ENCODE measurements at places on chromosomes 7 and 10.

DNA sequence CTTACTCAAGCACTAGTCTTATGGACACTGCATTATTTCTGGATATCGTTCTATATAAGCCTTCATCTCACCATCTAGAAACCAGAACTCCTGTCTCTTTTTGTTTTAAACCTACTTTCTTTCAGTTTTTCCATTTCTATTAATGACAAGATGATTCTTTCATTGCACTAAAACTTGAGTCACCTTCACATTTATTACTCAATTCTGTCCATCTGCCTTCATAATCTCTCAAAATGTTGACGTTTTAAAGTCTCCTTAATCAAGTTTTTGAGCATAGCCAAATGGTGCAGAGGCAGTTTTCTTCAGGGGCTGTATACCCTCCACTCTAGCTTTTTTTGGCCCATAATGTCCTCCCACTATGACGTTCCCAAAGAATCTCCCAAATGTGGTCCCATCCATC, 17.6 kb downstream of the STAM start:
- no peak for DNase-seq

DNA sequence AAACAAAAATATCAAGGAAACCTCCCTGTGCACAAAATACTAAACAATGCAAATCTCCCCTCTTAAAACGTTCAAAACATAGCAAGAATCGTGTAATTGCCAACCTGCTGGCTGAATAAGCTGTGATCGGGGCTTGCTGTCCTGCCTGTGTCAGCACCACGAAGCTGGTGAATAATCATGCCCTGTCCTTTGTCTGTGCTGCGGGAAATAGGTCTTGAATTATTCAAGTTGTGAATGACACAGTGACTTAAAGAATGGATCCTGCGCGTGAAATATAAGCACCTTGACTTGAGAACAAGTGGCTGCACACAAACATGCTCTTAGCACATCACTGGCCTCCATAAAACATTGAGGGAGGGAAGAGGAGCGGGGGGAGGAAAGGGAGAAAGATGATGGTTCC, 130.2 kb downstream of the OAT start:
- DNase-seq: no peak

- DNase-seq: no peak
Measured at GRCh38 chr7:127366680-127367079, 25.8 kb downstream of the ZNF800 start.

- DNase-seq: no peak
Measured at GRCh38 chr7:7567898-7568531, 1.3 kb downstream of the MIOS start.

GRCh38 chr10:52256832-52257691, 57.0 kb upstream of the DKK1 start:
- no peak for DNase-seq

DNA sequence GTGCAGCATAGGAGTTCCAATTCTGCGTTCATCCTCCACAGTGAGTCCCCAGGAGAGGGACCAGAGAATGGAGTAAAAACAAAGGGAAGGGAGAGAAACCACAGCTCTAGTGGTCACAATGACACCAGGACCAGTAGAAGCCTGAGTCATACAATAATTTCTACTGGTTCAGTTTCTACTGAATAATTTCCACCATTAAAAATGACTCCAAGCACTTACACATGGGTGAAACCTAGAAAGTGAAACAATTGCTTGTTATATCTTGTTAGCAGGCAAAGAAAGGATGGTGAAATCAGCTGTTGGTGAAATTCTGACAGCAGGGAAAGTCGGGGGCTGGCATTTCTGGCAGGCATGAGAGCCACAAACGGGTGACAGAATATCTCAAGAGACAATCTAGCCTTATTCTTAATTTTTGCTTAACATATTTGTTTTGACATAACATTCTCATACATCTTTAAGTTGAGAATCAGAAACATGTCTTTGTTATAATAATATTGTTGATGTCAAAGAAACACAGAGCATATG, 1065.8 kb upstream of the C7orf33 start:
- no peak for DNase-seq

- no peak for DNase-seq
Measured at GRCh38 chr10:117945651-117946050, 101.1 kb downstream of the RAB11FIP2 start.

GRCh38 chr7:28768577-28769147, 189.5 kb downstream of the TRIL start:
- DNase-seq: no peak

DNA sequence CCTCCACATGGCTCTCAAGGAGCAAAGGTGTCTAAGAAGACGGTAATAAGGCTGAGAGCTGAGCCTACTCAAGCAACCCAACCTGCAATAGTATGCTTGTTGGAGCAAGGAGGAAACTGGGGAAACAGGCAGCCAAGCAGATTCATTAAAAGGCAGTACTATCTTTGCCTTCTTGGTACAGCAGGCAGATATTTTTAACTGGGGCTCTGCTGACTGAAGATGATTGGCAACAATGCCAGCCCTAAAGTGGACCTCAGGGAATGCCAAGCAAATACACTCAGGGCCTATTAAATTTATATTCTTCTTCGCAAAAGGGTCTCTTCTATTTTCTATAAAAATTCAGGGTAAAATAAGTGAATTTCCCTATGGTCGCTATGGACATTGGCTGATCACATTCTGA, 109.4 kb upstream of the PCGF5 start:
- no peak for DNase-seq
